Uterus (tissue), 4 donors: ENCODE measurements at places on chromosomes 12 and 14. TPM values are rescaled to one million over a fixed set of nuclear protein-coding genes. Genes with fewer than 3 reads are reported as not detected.

Gene TMEM63C
- total RNA-seq, result not detected

Gene C12orf42
- 0.21 TPM for total RNA-seq

DNA sequence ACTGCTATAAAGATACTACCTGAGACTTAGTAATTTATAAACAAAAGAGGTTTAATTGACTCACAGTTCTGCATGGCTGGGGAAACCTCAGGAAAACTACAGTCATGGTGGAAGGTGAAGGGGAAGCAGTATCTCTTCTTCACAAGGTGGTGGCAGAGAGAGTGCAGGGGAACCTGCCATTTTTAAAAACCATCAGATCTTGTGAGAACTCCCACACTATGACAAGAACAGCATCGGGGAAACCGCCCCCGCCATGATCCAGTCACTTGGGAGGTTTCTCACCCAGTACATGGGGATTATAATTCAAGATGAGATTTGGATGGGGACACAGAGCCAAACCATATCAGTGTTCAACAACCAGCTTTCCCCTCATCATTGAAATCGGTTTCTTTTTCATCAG, 49.9 kb downstream of the AEBP2 start:
- H3K27ac ChIP-seq, result no peak overlapping the region
- H3K27me3 ChIP-seq, result no peaks in the 10 kb centered on the region
- no peak overlapping the region for H3K4me3 ChIP-seq

- H3K4me3 ChIP-seq, result no peak overlapping the region
- no peak for DNase-seq
- no peaks in the 10 kb centered on the region for H3K27me3 ChIP-seq
Measured at GRCh38 chr12:105220929-105221290, 15.1 kb downstream of the APPL2 start.

- no peaks in the 10 kb centered on the region for H3K27me3 ChIP-seq
- no peaks in the 10 kb centered on the region for H3K4me1 ChIP-seq
- no peak overlapping the region for H3K4me3 ChIP-seq
- H3K27ac ChIP-seq, result no peak overlapping the region
Measured at GRCh38 chr12:126856958-126857357, 1410.0 kb upstream of the TMEM132C start.

GRCh38 chr12:84502180-84502860, 410.3 kb downstream of the SLC6A15 start:
- no peaks in the 10 kb centered on the region for H3K27me3 ChIP-seq
- H3K4me1 ChIP-seq, result no peaks in the 10 kb centered on the region
- H3K36me3 ChIP-seq, result no peaks in the 10 kb centered on the region
- DNase-seq, result no peak

DNA sequence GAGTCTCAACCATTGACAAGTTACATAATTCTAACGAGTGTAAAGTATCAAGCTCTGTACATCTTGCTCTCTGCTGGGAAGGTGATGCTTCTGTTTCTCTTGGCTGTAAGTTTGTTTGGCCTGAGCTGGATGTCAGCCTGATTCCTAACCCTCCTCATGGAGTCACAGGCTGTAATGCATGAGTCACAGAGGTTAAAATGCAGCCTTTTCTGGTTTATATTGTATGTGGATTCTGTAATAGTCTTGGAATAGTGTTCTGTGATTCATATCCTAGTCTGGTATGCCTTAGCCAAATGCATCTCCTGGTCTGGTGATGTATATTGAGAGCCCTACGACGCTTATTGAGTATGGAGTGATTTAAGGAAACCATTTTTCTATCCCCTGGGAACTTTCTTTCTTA, 104.5 kb upstream of the FRMD6 start:
- H3K4me1 ChIP-seq, result peaks cover 4% of the 10 kb centered on the region
- no peak overlapping the region for H3K4me3 ChIP-seq
- H3K27ac ChIP-seq, result peak overlapping the region; percentile 59
- no peaks in the 10 kb centered on the region for H3K27me3 ChIP-seq
- H3K36me3 ChIP-seq, result no peaks in the 10 kb centered on the region

GRCh38 chr12:103698752-103699560, 111.9 kb downstream of the STAB2 start:
- no peak for DNase-seq
- no peaks in the 10 kb centered on the region for H3K27me3 ChIP-seq
- H3K4me3 ChIP-seq, result no peak overlapping the region

DNA sequence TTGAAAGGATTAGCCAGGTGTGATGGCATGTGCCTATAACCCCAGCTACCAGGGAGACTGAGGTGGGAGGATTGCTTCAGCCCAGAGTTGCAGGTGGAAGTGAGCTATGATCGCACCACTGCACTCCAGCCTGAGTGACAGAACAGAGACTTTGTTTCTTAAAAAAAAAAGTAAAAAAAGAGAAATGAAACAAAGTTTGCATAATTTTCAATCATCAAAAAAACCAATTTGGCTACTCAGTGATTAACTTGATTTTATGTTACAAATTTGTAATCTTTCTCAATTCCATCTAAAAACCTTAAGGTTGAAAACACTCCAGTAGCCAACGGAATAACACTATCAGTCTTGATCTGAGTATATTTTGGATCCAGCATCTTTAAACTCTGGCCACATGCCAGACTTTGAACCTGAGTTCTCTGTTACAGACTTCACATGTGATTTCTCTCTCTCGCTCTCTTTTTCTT, 12.6 kb upstream of the DENND5B start:
- no peak overlapping the region for H3K27ac ChIP-seq
- H3K4me3 ChIP-seq, result no peak overlapping the region
- H3K36me3 ChIP-seq, result no peaks in the 10 kb centered on the region

DNA sequence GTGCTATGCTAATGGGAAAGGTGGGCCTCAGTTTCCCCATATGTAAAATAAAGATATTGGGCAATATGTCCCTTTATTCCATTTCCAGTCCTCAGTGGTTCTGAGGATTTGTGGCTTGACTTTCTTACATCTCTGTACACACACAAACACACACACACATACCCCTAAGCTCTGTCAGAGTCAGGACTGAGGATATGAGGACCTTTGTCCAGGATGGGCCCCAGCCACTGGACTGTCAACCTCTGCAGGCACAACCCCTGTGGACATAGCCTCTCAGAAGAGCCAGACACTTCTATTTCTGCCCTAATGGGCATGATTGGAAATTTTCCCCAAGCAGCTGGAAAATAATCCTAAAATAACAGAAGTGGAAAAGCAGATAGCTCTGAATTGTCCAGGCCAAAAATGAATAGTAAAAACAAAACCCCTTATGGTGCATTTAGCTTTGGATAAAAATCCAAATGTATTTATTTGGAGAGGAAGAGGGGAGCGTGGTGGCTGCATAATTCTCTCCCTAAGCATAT, 50.2 kb downstream of the RIN3 start:
- H3K4me3 ChIP-seq, result no peak overlapping the region
- H3K4me1 ChIP-seq, result no peaks in the 10 kb centered on the region
- no peak overlapping the region for H3K27ac ChIP-seq
- no peaks in the 10 kb centered on the region for H3K36me3 ChIP-seq
- DNase-seq, result no peak

GRCh38 chr14:80988192-80988591, 32.8 kb downstream of the TSHR start:
- no peak overlapping the region for H3K4me3 ChIP-seq
- DNase-seq, result no peak
- H3K36me3 ChIP-seq, result no peaks in the 10 kb centered on the region
- H3K27ac ChIP-seq, result no peak overlapping the region

- H3K27ac ChIP-seq, result no peak overlapping the region
- no peak for DNase-seq
- H3K36me3 ChIP-seq, result no peaks in the 10 kb centered on the region
- H3K4me1 ChIP-seq, result no peaks in the 10 kb centered on the region
Measured at GRCh38 chr12:1779783-1780182, 40.6 kb upstream of the LRTM2 start.

DNA sequence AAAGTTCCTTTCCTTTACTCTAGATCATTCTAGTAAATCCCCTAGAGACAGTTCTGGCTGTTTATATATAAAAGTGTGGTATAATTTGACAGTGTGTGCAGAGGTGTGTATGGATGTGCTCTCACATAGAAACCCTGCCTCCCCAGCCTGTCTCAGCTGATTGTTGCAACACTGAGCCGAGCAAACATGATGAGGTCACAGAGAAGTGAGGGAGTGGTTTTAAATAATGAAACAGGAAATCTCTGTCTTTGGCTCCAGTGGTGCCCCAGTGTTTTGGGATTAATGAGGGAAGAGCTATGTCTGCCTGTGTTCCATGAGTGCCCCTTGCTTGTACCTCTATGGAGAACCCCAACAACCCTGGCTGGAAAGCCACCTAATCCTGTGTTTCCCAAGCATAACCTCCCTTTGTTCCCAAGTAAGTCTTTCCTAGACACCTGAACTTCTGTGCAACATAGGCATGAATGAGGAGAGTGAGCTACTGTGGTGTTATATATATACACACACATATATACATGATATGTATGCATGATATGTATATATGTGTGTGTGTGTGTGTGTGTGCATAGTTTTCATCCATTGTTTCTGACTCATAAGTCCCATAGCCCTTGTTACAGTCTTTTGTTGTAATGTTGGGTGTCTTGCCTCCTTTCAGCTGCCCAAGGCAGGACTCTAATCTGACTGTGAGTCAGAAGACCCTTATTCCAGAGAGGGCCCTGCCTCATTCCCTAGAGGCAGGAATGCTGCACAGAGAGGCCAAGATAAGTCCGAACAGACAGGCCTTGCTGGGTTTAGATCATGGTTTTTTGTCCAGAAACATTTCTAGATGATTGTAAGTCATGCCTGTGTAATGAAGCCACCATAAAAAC, 18.0 kb downstream of the TRAF3 start:
- H3K4me3 ChIP-seq, result no peak overlapping the region
- H3K36me3 ChIP-seq, result no peaks in the 10 kb centered on the region
- peak; percentile 29 for DNase-seq
- H3K27ac ChIP-seq, result no peak overlapping the region
- no peaks in the 10 kb centered on the region for H3K4me1 ChIP-seq

DNA sequence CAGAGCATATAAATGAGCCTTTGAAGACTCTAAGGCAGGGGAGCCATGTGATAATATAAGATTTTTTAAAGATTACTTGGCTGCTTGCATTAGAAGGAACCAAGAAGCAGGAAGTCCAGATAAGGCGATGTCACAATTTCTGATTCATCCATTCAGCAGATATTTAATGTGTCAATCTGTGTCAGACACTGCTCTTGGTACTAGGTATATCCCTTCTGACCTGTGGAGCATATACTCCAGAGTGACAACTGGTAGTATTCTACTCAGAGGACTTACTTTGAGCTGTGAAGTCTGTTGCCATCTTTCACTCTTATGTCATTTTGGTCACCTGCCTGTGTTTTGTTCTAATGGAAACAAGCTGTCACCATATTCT, 10.7 kb downstream of the EID3 start:
- no peak overlapping the region for H3K27ac ChIP-seq
- DNase-seq, result no peak
- no peak overlapping the region for H3K4me3 ChIP-seq
- H3K36me3 ChIP-seq, result no peaks in the 10 kb centered on the region
- no peaks in the 10 kb centered on the region for H3K4me1 ChIP-seq

DNA sequence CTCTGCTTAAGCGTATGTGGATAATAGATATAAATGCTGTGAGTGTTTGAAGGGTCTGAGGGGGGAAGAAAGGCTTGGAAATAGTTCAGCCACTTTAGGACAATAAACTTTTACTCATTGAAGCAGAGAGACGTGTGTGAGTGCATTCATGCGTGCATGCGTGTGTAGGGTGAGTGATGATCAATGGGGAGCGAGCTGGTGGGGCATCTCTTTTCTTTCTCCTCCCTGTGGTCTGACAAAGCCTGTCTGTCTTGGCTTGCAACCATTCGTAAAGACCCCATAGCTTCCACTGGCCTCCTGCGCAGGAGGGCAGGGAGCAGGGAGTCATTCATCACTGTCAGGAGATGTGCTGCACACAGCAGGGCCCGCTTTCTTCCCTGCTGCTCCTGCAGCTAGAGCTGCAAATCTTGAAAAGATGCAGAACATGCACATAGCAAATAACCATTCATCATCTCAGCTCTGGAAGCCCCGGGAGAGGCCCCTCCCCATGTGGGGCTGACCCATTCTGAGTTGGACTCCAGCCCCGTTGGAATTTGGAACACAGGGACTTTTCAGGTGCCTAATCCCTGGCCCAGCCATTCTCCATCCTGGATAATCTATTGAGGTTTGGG, 223.2 kb downstream of the PPM1H start:
- no peak for DNase-seq
- no peak overlapping the region for H3K27ac ChIP-seq
- H3K36me3 ChIP-seq, result no peaks in the 10 kb centered on the region
- H3K4me3 ChIP-seq, result no peak overlapping the region
- no peaks in the 10 kb centered on the region for H3K27me3 ChIP-seq

DNA sequence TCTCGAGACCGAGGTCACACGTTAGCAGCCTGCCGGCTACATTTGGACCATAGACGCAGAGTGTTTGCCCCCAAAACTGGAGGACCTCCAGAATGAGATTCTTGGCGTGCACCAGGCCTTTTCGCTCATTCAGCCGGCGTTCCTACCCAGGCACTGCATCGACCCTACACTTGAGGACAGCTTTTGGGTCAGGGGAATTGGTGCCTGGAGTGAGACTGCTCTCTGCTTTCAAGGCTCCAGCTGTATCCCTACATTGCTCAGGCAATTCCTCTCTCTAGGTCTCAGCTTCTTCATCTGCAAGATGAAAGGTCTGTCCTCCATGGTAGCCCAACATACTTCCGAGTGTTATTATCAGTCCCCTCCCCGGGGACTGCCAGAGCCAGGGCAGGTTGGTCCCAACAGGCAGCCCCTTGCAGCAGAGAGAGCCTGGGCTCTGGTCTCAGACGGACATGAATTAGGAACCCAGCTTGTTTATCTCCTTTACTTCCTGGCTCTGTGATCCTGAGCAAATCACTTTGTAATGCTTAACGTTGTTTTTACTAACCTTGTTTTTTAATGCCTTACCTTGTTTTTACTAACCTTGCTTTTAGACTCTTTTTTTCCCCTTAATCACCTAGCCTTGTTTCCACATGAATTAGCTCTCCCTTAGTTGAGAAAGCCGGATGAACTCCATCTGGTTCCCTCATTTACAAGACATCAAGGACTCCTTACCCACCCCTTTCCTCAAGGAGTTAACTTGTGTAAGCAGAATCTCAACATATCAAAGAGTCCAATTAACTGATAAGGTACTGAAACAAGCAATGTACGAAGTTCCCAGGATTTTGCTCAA, 892 bp downstream of the TCHP start:
- H3K27me3 ChIP-seq, result no peaks in the 10 kb centered on the region
- H3K4me1 ChIP-seq, result no peaks in the 10 kb centered on the region
- H3K27ac ChIP-seq, result peak overlapping the region; percentile 76
- H3K4me3 ChIP-seq, result peak overlapping the region; percentile 94
- DNase-seq, result no peak

- no peak overlapping the region for H3K4me3 ChIP-seq
- no peak overlapping the region for H3K27ac ChIP-seq
- no peak for DNase-seq
- no peaks in the 10 kb centered on the region for H3K36me3 ChIP-seq
- peaks cover 9% of the 10 kb centered on the region for H3K4me1 ChIP-seq
Measured at GRCh38 chr12:1740161-1740948, 49.5 kb downstream of the ADIPOR2 start.

DNA sequence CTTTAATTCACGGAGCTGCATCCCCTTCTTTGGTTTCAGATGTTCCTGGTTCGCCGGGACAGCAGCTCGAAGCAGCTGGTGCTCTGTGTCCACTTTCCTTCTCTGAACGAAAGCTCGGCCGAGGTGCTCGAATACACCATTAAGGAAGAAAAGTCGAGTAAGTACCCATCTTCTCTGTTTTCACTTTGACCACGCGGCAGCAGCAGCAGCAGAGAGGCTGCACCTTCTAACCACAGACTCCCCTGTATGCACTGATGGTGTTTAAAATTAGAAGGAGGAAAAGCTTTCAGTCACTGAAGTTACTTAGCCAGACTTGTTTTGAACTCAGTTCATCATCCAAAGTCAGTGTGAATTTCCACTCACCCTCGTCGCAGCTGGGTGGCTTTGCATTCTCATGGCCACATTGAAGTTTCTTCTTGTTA, 63.8 kb downstream of the RIN3 start:
- no peaks in the 10 kb centered on the region for H3K36me3 ChIP-seq
- no peak for DNase-seq
- no peak overlapping the region for H3K4me3 ChIP-seq
- H3K4me1 ChIP-seq, result no peaks in the 10 kb centered on the region
